ENCODE measurements at places on chromosomes 2 and 18. TPM values are rescaled to one million over a fixed set of nuclear protein-coding genes. Genes with fewer than 3 reads are reported as not detected.

Gene PPP1R1C
- not detected for total RNA-seq

Gene NT5DC4
- total RNA-seq: not detected

Gene CABYR
- 3.0 TPM for total RNA-seq

Gene DUSP19
- total RNA-seq: 1.0 TPM

Gene IL18RAP
- not detected for total RNA-seq

Gene HOXD9
- not detected for total RNA-seq

Gene ATP5F1A
- total RNA-seq: 363 TPM

Gene AGXT
- not detected for total RNA-seq

DNA sequence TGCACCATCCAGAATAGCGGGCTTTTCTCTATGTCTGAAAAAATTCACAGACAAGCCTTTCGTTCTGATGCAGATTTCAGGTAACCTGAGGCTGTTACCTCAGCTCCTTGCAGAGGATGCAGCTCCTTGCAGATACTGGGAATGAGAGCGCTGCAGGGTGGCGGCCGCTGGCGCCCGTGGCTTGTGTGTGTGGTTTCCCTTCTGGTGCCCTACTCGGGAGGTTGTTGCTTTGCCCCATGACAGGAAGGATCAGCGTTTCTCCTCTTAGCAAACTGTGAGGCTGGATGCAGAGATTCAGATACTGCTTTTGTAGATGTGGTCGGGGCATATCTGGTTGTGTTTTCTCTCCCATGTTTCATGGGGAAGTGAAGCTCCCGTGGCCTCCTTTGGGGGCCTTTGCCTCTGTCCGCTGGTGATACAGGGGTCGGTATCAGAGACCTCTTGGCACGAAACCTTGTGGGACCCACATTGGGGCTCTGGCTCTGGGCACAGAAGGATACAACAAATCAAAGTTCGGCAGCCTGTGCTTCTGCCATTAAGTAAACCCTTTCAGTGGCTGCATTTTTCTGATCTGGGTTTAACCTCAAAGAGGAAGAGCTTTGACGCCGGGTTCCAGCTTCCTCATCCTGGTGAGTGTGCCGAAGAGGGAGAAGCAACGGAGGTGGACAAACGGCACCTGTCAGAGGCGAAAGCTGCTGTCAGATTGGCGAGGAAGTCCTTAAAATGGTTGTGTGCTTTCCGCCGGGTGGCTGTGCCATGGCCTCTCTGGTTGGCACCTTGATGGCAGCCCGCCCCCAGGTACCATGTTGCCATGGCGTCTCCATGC lies 127.8 kb downstream of the MBP start:
- DNase-seq: no peak

DNA sequence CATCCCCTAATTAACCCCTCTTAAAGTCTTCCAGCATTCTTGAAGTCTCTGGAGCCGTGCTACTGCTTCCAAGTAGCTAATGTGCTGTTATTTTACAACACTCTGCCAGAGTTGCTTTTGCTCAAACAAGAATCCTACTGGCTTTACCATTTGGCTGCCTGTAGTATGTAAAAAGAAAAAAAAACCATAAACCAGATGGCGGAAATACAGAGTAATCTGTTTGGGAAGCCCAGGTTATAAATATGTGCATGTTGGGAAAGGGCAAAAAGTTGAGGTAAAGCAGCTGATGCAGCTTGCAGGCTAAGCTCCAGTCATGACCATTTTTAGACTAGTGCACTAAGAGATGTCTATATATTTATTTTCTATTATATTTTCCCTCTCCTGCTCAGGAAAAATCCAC lies 313.2 kb upstream of the ETAA1 start:
- no peak for DNase-seq

DNA sequence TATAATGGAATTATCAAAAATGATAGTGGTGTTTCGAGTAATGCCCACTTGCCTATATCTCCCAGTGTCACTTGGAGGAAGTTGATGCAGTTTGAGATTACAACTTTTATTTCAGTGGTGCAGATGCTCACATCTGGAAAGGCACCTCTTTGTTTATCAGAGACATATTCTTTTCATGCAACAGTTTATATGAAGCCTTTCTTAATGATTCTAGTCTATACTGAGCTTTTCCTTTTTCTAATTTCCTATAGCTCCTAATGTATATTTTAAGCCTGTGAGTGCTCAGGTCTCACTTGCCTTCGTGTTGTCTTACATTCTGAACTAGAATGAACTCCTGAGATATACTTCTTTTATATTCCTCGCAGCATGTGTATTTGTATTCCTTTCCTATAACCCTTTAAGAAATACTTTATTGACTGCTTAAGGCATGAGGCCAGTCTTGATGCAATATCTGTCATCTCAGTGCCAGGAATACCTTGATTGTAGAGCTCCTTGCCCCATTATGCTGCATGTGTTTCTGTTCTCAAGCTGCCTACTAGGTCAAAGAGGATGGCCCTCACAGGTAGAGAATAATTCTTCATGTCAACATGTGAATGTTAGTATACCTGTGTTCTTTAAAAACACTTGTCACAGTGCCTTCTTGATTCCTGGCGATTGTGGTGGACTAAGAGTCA lies 52.6 kb downstream of the VRK2 start:
- no peak for DNase-seq

- DNase-seq: no peak
Observed at GRCh38 chr18:5173646-5174045, 23.4 kb downstream of the AKAIN1 start.

- no peak for DNase-seq
Observed at GRCh38 chr2:152475982-152476381, 141.0 kb downstream of the FMNL2 start.

DNA sequence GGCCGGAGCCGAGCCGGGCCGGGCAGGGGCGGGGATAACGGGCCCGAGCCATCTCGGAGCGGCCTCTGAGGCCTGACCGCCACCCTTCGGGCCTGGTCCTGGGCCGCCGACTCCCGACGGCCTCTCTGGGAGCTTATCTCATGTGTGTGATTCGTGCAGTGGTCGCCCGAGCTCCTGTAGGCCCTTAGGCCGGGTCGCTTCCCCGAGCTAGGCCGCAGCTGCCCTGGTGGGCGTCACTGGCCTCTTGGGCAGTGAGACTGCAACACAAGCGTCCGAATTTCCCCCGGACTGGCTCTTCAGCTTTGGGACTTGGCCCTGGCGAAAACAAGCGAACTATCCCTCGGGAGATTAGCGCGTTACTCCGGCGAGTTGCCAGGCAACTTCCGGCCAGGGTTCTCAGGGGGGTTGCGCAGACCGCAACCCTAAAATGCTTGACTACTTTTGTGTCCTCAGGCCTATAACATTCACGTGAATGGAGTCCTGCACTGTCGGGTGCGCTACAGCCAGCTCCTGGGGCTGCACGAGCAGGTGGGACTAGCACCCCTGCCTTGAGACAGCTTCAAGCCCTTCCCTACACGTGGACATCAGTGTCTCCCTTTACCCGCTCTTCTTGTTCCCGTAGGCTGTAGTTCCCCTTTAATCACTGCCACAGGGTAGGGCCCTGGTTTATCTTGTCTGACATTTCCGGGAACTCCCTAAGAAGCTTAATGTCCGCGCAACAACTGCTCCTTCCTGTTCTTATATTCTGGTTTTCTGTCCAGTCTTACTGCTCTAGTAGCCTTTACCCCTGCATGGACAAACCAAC lies 602 bp downstream of the SNX17 start:
- DNase-seq: peak; percentile 33

- DNase-seq: no peak
Observed at GRCh38 chr2:149191915-149192314, 138.5 kb upstream of the LYPD6 start.

- peak; percentile 60 for DNase-seq
Observed at GRCh38 chr2:60641811-60642788, 88.6 kb upstream of the BCL11A start.

DNA sequence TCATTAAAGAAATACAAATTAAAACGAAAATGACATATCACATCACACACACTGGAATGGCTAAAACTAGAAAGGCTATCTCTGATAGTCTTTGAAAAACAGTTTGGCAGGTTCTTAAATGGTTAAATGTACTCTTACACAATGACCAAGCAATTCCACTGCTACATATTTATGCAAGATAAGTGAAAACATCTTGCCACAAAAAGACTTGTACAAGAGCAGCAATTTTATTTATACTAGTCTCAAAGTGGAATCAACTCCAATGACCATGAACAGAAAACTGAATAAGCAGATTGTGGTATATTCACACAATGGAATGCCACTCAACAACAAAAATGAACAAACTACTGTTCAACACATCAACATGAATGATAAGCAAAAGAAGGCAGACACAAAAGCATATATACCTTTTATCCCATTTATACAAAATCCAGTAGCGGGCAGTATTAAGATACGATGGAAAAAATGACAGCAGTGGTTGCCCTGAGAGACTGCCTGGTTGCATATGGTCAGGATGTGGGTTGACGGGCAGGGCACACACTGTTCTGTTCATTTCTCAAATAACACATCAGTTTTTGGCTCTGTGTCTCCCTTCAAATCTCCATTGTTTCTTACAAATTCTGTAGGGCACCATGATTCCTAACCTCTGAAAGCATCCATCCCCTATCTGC lies 25.4 kb downstream of the SP100 start:
- DNase-seq: no peak

DNA sequence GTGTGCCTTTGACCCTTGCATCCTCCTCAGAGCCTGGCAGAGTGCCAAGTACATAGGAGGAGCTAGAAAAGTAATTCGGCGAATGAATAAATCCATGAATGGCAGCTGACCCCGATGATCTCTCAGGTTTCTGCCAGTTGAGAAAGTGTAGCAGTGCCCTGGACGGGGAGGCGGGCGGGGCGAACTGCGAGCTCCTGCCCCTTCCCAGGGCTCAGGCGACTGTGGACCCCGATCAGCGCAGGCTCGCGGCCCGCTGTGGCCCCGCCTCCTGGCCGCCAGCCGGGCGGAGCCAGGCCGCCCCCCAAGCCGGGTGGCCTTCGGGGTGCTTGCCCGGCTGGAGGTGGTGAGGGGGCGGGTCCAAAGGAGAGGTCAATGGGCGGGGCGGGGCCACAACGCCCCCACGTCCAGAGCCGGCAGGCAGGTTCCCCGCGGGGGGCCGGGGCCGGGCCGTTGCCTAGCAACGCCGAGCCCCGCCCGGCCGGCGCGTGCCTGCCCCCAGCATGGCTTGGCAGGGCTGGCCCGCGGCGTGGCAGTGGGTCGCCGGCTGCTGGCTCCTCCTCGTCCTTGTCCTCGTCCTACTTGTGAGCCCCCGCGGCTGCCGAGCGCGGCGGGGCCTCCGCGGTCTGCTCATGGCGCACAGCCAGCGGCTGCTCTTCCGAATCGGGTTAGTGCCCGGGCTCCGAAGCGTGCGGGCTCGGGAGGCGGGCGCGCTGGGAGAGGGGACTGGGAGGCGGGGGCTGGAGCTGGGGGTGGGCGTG lies 30.6 kb upstream of the TMBIM1 start:
- DNase-seq: peak; percentile 95

DNA sequence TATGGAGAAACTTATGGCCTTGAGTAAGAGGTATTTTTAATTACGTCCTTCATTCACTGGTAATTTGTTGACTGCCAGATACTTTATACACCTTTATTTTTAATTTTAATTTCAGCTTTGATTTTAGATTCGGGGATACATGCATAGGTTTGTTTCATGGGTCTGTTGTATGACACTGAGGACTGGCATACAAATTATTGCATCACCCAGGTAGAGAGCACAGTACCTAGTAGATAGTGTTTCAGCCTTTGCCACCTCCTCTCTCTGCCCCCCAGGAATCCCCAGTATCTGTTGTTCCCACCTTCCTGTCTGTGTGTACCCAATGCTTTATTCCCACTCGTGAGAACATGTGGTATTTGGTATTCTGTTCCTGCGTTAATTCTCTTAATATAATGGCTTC lies 137.9 kb downstream of the RTN4 start:
- no peak for DNase-seq

- no peak for DNase-seq
Observed at GRCh38 chr18:47593744-47594472, 336.6 kb downstream of the SMAD2 start.

GRCh38 chr2:164852086-164852485 lies 10.5 kb upstream of the COBLL1 start:
- no peak for DNase-seq

- DNase-seq: no peak
Observed at GRCh38 chr2:159521272-159521671, 95.1 kb downstream of the BAZ2B start.

GRCh38 chr2:6068429-6068828 lies 376.2 kb downstream of the SOX11 start:
- DNase-seq: no peak

DNA sequence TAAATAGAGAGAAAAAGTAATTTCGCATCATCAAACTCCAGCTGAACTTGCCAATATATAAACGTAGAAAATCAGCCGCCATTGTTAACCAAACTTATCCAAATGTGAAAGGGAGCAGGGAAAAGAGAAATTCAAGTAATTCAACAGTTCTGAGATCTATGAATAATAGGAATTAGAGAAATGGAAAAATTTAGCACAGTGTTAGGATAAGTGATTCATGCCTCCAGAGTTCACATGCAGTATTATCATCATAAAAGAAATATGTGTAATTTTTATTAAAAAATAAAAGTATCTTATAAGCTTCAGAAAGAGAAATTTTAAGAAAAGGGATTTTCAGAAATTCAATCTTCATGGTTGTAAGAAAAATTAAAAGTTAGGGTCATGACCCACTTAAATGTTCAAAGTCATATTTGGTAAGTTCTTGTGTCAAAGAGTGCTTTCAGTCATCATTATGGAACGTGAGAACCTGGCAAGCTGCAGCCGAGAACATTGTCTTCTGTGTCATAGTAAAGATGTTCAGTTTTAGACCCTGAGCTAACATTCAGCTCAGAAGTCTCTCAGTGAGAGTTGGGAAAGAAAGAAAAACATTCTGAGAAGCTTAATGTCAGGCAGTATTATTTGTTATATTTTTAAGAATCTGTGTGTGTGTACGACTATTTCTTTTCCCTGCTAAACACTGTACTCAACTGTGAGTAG lies 414.3 kb upstream of the RGPD4 start:
- no peak for DNase-seq

- DNase-seq: no peak
Observed at GRCh38 chr2:56582570-56582969, 398.8 kb downstream of the CCDC85A start.

GRCh38 chr18:51383116-51383515 lies 185.6 kb upstream of the MEX3C start:
- DNase-seq: no peak

GRCh38 chr2:21406911-21407310 lies 283.1 kb downstream of the TDRD15 start:
- no peak for DNase-seq

DNA sequence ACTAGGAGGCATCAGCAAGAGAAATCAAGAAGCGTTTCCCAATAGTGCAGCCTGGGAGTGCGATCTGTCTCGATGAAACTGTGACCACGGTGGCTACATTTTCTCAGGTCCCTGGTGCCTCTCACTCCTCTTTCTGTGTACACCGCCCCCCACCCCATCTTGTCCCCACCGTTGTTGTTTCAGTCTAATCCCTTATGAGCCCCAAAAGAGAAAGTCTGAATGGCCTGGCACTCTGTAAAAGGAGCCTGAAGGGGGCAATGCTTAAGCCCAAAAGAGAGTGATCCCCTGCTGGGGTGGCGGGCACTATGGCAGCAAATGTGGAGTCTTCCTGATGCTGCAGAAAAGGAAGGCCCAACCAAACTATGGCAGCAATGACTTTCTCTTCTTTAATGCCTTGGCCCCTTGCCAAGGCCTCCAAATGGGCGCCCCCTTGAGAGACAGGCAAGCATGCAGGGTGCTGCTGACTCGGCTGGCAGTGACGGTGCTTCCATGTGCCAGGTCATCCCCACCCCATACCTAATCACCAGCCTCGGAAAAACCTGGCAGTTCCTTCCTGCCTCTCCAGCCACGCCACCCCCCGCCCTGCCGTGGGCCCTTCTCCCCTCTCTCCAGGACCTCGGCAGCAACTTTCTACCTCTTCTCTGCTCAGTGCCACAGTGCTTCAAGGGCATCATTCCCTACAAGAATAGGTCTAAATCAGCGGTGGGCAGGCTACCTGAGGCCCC lies 123.0 kb downstream of the CYP26B1 start:
- no peak for DNase-seq

GRCh38 chr2:201839727-201840126 lies 33.4 kb downstream of the CDK15 start:
- DNase-seq: no peak
